LoVo (cell line): ENCODE measurements at places on chromosomes 2 and 18.

DNA sequence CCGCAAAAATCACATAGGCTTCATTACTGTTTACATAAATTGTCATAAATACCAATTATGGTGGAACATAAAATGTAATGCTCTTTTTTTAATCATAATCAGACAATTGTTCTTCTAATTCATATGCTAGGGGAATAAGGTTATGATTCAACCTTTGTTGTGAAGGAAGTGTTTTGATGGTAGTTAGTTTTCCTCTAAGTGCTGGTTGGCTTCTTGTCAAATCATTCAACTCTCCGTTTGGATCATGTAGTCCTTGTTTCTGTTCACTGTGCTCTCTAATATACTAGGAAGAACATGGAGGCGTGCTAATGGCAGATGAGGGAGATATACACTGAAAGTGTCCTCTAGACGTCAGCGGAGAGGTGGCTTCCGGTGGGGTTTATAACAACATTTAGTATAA lies 1938.0 kb upstream of the PIK3C3 start:
- DNase-seq: no peak

DNA sequence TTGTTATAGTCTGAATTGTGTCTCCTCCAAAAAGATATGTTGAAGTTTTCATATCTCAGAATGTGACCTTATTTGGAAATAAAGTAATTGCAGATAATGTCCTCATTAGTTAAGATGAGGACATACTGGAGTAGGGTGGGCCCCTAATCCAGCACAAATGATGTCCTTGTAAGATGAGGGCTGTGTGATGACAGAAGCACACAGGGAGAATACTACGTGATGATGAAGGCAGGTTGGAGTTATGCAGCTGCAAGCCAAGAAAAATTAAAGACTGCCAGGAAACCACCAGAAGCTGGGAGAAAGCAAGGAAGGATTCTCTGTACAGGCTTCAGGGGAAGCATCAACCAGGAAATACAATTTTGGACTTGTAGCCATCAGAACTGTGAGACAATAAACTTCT lies 58.3 kb upstream of the PNPT1 start:
- no peak for DNase-seq

DNA sequence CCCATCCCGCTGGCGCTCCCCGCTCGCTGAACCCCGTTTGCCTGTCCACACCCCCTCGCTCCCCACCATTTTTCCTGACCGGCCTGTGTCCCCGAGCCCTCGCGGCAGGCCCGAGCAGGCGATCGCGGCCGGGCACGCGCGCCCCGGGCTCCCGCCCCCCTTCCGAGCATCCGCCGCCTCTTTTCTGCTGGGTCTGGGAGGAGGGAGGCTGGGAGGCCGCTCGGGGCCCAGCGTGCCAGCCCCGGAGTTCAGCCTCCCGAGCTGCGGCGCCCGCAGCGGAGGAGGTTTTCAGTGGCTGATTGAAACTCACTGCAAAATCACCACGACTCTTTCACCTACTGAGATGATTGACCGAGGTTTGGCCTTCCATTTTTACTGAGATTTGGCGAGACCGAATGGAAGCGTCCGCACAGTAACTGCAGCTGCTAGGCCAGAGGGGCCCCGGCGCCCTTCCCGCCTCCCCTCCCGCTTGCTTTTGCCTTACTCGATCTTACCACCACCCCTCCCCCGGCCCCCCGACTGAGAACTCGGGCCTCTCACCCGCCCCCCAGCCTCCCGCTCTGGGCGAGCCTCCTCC lies 4.8 kb downstream of the SOX11 start:
- no peak for DNase-seq

DNA sequence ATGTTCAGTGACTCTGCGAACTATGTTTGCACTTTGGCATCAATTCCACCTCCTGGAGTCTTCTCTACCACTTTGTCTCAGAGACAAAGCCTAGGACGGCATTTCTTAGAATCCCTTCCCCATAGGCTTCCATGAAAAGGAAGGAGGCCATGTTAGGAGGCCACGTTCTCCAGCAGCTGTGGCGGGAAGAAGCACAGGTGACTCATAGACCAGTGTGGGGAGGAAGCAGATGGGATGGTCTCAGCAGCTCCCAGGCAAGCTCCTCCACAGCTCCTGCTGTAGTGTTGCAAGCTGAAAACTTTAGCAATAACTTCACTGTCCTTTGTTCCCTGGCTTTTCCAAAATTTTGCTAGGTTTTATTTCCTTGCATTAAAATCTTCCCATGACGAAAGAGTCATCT lies 781.3 kb upstream of the ID2 start:
- DNase-seq: no peak

DNA sequence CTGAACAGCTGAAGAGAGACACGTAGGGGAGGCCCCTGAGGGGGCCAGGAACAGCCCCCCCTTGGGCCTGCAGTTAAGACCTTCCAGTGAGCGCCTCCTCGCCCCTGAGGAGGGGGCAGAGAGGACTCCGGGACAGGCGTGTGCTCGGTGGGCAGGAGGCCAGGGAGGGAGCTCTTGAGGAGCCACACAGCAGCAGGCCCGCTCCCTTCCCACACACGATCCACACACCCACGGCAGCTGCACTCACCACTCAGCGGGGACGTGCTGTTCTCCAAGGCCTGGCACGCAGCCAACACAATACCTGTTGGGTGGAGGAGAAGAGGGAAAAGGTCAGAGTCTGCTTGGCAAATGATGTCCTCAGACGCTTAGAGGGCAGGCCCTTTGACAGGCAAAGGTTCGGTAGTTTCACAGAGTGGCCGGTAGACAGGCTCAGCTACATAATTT lies 39.0 kb downstream of the TGFA start:
- DNase-seq: peak; percentile 66

GRCh38 chr2:202034249-202035088 lies 814 bp downstream of the FZD7 start:
- DNase-seq: peak; percentile 9

DNA sequence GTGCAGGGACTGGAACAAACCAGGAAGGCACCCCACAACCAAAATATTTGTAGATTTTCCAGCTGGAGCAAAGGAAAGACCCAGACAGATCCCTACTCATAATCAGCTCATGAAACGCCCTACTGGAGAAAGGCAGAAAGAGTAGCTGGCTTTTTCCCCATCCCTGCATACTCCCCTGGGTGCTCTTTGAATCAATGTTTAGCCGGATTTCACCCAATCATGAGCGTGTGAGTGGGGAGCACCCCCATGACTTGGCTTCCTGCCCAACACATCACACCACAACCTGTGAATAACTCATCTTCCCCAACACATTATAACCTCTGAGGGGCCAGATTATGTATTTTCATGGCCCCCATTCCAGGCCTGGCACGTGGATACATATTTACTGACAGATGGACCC lies 35.1 kb upstream of the SLC14A1 start:
- DNase-seq: no peak

GRCh38 chr2:183375821-183376220 lies 251.6 kb downstream of the NUP35 start:
- DNase-seq: no peak

DNA sequence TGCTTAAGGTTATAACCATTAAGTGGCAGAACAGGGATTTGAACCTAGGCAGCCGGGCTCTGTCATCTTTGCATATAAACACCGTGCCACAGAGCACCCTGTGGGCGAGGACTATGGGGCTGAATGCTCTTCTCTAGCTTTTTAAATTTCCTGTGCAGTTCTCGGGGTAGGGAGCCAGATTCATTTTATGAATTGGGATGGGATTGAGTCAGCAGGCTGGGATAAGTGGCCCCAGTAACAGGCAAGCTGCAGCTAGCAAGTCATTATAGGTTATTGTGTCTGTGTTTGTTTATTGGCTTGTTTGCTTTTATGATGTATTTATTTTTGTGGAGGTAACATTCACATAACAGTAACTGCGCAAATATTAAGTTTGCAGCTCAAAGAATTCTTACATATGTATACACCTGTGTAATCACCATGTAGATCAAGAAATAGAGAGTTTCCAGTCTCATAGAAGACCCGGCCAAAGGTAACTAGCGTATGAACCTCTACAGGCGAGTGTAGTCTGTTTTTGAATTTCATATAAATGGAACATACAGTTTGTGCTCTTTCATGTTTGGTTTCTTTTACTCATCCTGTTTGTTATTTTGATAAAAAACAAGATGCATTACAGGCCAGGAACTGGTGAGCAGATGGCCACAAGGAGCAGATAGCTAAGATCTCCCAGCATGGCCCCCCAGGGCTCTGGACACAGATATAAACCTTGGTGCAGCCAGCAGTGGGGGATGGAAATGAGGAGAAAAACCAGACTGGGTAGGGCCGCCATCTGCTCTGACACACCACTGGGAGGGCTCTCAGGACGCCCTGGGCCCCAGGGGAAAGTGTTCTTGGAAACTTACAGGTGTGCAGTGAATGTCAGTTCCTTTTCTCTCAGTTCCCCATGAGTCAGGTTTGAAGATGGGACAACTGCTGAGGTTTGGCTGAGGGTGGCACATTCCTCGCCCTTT lies 49.2 kb upstream of the GPR155 start:
- DNase-seq: no peak

- DNase-seq: peak; percentile 6
Measured at GRCh38 chr2:3692375-3692774, 11.0 kb upstream of the DCDC2C start.

DNA sequence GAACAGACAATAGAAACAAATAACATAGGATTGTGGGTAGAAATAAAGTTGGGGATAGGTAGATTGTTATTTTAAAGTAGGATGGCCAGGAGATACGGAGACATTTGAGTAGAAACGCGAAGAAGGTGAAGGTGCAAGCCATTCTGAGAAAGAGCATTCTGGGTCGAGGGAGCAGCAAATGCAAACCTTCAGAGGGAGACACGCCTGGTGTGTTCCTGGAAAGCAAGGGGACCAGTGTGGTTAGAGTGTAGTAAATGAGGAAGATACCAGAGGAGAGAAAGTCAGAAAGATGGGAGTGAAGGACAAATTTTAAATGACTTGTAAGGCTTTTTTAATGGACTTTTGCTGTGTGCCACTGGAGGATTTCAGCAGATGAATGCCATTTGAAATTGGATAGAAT lies 1.7 kb downstream of the CYP20A1 start:
- no peak for DNase-seq

GRCh38 chr2:168939918-168940317 lies 38.8 kb downstream of the G6PC2 start:
- no peak for DNase-seq

- no peak for DNase-seq
Measured at GRCh38 chr2:240532031-240532775, 25.6 kb downstream of the ANKMY1 start.

DNA sequence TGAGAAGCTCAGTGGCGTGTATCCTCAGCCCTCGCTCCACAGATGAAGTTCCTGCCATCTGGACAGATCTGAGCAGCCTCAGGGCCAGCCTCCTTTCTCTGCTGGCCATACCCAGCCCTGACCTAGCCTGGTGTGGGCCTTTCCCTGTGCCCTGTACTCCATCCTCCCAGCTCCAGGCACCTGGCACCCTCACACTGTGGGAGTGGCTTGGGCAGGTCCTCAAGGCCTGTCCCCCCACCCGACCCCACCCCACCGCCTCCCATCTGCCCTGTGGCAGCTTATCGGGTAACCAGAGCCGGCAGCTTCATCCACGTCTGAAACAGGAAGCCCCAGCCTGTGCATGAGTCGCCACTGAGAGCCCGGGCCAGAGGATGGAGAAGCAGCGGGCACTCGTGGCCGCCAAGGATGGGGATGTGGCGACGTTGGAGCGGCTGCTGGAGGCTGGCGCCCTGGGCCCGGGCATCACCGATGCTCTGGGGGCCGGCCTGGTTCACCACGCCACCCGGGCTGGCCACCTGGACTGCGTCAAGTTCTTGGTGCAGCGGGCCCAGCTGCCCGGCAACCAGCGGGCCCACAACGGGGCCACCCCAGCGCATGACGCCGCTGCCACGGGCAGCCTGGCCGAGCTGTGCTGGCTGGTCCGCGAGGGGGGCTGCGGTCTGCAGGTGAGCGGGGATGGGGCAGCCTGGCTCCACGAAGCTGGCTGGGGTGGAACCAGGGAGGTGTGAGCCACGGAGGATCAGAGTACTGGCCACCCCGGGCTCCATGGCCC lies at the start of gene ESPNL:
Gene ESPNL, plus strand, starts transcription at position 292 of the 772 bp plus-strand sequence. Its CDS starts 80 bp downstream, at position 372.
- no peak for DNase-seq

DNA sequence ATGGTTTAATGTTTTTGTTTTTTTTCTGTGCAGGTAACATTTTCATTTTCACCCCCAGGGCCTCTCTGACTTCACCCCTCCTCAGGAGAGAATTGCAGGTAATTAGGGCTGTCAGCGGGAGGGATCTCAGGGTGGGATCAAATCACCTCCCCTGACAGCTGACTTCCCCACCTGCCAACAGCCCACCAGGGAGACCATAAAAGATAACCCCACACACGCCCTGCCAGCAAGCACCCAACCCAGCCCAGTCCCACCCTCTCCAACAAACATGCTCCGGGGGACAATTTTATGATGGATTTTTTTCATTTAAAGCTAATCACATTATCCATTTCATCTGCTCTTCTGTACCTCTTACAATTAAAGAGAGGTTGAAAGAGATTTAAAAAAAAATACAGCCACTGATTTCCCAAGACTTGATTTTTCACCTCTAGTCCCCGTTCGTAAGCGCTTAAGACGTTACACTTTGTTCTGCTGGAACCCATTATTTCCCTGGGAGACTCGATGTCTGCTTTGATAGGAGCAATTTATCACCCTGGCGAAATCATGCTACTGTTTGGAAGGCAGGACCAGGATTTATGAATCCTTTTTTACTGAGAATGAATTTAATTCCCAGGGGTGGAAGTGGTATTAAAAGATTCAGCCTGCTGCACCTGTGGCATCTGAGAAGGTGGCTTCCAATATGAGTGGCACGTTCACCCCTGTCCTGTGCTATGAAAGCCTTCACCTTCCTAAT lies 232.9 kb upstream of the ID2 start:
- peak; percentile 14 for DNase-seq

- DNase-seq: no peak
Measured at GRCh38 chr2:240917009-240917683, 11.0 kb downstream of the CROCC2 start.
